ENCODE measurements at places on chromosomes 2 and 18.

GRCh38 chr2:175903384-175903936, 98.6 kb downstream of the LNPK start:
- DNase-seq: no peak

DNA sequence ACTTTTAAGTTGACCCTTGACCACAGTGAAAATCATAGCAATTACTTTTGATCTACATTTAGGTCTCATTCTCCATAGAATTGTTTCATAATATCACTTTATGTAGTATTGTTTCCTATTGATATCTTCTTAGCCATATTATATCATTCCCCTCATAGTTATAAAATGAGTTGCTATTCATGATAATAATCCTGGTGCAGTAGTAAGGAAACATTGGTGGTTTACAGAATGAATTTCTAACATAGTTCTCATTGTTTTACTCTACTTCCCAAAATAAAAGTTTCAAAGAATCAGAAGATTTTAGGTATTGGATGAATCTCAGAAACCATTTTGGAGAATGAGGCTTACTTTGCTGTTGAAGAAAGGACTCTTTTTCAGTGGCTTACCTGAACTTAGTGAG, 246.0 kb downstream of the PARD3B start:
- DNase-seq: no peak

DNA sequence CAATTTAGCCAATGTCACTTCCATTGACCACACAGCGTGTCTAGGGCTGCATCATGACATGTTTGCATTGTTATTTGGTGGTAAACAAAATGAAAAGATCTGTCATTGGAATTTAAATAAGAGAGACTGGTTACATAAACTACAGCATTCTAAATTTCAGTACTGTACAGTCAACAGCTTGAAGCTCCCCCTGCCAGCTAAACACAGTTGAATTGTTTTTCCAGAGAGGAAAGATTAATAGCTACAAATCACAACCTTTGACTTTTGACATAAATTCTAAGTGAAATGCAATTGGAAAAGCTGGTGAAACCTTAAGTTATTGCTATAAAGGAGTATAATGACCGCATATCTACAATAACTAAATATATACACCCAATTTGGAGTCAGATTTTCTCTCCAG, 1600.0 kb upstream of the ACVR2A start:
- no peak for DNase-seq

DNA sequence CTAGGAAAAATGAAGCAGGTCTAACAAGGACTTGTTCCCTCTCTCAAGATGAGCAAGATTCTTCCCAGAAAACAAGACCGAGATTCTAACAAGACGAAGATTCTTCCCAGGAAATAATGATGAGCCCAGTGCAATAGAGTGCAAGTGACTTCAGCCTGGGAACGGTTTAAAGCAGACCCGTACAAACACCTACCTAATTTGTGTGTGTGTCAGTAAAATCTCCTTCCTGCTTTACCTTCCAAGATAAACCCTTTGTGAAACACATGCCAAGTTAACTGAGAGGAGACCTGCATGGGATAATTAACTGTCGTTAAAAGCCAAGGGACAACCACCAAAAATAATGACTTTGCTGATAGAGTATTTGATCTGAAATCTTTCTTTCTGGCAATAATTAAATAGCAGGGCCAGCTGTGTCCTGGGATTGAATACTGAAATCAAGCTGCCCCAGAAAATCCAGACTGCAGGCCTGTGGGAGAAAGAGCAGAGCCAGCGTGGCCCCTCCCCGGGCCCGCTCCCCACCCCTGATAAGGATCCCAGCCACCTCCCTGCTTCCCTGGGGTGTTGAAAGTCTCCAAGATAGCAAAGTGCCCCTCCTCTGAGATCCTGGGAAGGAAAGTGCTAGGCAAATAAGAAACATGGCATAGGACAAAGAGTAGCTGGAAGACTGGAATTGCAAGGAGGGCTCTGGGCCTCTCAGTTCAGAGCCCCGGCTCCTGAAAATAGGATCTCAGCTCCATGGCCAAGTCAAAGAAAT, 145.5 kb downstream of the CYP26B1 start:
- no peak for DNase-seq

GRCh38 chr18:61085761-61086160, 247.5 kb upstream of the CDH20 start:
- DNase-seq: peak; percentile 56

DNA sequence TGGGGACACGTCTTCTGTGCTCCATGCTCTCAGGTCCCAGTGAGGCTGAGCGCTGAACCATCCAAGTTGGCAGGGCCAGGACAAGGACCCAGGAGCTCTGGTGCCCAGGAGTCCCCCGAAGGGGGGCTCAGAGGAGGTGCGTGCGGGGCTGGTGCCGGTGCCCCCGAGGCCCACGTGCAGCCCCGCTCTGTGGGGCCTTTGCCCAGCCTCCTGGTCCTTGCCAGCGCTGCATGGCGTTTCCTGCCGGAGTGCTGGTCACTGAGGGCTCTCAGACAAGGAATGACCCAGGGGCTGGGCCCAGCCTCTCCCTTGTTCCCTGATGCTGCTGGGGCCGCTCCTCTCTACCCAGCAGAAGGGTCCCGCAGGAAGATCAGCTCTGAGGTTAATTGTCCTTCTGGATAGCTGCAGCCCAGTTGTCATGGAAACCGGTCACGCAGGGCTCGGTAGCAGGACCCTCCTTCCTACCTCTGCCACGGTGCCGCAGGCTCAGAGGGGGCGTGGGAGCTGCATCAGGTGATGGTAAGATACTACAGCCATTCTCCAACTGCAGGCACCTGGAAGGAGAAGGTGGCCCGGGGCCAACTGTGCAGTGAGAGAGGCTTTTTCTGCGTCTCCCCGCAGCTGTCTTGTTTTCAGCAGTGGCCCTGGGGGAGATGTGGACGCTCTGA, 64.5 kb downstream of the RRM2 start:
- no peak for DNase-seq

- no peak for DNase-seq
Measured at GRCh38 chr2:14896330-14897030, 264.0 kb downstream of the LRATD1 start.

DNA sequence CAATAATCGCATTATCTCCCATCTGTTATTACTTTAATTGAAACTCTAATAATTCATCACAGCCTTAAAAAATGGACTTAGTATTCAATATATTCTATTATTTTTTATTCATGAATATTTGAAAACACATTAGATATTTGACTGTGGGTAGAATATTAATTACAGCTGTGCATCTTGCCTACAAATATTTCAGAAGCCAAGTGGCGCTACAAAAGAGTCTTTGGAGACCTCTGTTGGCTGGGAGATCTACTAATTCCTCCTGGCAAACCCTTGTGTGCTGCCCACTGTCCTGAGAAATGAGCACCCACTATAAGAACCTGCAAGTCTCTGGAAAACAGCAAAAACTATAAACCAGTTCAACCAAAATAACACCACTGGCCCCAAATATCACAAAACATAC, 54.5 kb downstream of the PRELID3A start:
- no peak for DNase-seq

DNA sequence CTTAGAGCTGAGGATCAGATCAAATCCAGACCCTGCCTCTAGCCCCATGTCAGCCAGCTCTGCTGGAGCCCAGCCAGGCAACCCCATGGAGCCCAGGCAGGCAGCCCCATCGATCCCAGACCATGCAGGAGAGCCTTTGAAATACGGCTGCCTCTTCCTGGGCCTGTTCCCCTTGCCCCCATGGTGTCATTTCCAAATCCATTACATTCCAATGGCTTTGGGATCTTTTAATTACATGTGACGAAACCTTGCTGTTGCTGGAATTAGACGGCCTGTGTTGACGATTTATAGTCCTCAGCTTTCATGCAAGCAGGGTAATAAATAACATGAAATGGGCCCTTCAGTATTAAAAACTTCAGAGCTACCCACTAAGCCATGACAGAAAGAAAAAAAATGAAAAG, 75.8 kb upstream of the SLC14A2 start:
- DNase-seq: no peak

DNA sequence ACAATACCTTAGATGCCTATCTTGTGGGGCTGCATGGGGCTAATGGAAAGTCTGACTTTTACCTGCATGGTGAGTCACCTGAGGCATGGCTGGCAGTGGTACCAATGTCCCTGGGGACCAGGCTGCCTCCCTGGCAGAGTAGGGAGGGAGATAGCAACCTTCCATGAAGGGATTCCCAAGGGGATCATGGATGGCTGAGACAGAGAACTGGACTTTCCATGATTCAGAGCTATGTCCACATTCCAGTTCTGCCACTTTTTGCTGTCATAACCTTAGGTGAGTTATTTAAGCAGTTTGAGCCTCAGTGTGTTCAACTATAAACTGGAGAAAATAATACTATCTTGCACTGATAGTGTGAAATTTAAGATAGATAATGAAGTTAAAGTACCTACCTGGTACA, 178.6 kb downstream of the SETBP1 start:
- DNase-seq: no peak

DNA sequence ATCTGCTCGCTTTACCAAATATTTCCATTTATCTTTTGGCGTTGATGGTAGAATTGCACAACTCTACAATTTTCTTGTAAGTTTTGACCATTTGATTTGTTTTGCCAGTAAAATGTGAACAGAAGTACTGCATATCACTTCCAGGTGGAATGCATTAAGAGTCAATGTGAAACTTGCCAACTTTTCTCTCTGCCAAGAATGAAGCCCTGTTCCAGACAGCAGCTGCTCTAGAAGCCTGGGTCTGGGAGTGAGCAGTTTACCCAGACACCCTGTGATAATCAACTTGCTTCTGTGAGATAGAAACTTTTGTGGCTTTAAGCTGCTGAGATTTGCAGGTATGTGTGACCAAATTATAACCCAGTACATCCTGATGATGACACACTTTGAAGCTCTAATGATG, 115.9 kb upstream of the SYT4 start:
- DNase-seq: no peak

GRCh38 chr2:124740636-124741035, 715.5 kb downstream of the CNTNAP5 start:
- no peak for DNase-seq

GRCh38 chr2:237479747-237480146, 7.3 kb upstream of the MLPH start:
- DNase-seq: no peak

DNA sequence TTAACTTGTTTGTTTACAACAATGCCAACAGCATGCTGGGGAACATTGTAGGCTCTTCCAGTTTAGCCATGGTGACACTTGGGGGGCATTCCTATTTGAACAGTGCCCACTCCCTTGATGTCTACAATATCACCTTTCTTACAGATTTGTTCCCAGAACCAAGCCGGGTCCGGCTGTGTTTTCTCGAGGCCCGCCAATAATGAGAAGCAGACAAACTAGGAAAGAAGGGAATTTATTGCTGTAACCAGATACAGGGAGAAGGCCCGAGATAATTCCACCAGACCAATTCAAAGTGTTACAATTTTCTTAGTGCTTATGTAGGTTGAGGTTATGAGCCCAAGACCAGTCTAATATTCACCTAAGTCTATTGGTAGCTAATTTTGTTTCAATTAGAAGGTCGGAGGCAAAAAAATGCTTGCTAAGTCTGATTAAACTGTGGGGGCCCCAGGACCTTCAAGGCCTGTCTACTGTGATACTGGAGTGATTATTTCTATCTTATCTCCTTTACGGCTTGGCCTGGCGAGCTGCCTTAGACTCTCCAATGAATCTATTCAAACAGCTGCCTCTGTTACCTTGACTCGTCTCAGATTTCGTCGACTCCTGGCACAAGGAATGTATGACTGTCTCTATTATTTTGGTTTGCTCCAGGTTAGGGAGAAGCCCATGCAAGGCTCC, 59.1 kb upstream of the PSME4 start:
- no peak for DNase-seq

DNA sequence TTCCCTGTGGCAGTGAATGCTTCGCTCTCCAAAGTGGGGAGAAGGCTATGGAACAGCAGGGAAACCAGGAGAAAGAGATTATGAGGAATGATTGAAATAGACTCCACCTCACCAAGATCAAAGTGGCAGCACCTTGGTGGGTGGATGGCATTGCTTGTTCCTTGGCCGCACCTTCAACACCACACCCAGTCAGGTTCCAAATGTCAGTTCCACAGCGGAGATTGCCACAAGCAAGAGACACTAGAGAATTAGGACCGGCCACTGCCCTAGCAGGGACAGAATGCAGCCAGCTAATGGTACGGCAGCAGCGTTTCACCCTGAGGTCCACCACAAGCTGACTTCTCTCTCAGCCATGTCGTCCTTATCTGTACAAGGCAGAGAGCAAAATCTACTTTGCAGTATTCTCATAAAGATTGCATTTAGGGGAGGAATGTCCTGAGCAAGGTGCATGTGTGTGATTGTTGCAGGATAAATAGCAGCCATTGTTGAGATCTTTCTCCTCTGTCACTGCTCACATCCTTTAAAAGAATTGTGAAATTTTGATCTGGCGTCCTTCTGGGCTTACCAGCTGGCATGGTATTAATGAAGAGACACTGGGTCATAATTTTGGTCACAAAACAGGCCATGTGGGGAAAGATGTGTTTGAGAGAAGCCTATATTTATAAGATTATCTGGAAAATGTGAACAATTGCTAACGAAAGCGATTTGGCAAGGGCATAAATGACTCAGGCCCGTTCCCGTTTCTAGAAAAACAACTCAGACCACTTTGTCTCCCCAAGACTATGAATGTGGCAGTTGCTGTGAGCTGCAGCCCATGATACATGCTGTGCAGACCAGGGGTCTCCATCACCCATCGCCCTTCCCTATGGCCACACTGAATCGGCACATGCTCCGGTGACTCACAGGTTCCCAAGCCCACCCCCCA, 228.6 kb upstream of the ID2 start:
- DNase-seq: no peak

DNA sequence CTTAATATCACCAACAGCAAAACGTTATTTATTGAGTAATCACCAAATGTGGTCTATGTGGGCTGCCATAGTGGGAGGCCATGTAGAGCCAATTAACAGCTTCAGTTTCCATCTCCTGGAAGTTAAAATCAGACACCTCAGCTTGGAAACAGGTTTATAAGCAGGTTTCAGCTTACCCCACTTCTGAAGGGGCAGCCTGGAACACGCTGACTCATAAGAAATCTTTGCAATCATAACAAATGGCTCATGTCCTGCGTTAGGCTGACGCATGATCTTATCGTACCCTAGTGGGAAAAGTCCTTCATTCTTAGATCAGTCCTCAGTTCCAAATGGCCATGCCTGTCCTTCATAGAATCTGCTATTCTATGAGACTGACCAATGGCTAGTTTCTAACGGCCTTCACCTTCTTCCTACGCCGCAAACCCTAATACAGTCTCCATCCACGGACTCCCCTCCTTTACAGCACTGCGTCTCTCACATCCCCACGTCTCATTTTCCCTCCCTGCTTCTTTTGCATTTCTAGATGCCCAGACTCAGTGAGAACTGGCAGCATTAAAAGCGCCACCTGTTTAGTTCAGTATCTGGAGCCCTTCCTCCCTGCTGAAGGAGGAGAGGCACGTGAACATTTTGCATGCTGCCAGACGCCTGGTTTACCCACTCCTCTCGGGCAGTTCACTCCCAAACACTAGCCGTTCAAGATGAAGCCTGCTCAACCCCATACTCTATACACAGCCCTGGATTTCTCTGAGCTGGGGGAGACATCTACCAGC, 24.2 kb upstream of the BZW1 start:
- no peak for DNase-seq

DNA sequence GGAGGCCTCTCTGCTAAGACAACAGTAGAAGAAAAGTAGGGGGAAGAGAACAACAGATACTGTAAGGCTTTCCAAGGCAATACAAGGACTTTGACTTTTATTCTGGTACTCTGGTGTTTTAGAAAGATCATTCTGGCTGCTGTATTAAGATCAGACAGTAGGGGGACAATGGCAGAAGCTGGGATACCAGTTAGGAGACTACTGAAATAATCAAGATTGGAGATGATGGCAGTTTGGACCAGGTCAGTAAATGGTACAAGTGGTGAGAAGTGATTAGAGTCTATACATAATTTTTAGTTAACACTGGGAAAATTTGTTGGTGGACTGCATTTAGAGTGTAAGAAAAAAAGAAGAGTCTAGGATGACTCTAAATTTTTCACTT, 139.7 kb downstream of the ROCK1 start:
- no peak for DNase-seq
